ENCODE measurements at places on chromosomes 6 and 20.

- DNase-seq, result no peak
Measured at GRCh38 chr20:53975761-53976160, 94.6 kb downstream of the BCAS1 start.

DNA sequence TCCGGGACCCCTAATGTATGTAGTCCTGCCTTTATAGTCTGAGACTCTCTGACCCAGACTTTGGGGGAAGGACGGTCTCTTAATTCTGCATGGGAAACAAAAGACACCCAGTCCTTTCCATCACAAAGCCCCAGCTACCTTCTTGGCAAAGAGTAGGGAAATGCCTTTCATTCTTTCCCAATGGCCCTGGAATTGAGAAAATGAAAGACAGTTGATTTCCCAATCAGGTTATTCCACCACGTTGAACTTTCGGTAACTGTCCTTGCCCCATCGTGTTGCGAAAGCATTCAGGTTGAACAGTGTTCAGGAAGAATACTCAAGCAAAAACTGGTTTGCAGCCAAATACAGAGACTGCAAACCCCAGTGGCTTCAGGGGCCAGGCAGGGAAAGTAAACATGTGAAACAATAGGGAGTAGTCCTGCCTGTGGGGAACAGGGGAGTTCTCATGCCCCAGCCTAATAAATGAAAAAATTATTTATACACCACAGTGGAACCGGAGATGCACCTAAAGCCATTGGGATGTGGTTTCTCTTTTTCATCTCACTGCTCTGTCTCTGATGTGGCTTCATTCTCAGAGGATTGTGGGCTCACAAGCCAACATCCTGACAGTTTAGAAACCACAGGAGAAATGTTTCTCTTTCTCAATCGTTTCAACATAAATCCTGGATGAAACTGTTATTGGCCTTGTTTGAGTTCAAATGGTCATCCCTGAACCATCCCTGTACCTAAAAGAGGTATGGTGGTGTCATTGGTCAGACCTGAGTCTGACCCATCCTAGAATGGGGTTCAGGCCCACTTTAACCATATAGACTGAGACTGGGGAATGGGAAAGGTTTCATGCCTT, 44.2 kb upstream of the SLC9A8 start:
- no peak for DNase-seq

DNA sequence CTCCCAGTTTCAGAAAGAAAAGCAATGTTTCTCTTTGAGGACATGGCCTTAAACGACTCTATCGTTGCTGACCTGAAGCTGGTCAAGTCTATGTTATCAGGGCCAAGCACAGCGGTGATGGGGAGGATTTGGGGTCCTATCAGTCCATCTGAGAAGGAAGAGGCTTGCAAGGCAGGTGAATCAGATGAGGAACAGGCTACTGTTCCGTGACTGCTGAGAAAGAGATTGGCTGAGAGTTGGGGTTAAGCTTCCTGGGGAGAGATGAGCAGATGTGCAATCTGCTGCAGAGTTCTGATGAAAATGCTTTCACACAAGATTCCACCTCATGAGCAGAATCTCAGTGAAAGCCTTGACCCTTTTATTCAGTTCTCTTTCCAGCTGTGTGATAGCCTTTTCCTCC, 168.3 kb upstream of the STMND1 start:
- no peak for DNase-seq

- DNase-seq, result no peak
Measured at GRCh38 chr6:118489990-118490389, 58.1 kb upstream of the PLN start.

DNA sequence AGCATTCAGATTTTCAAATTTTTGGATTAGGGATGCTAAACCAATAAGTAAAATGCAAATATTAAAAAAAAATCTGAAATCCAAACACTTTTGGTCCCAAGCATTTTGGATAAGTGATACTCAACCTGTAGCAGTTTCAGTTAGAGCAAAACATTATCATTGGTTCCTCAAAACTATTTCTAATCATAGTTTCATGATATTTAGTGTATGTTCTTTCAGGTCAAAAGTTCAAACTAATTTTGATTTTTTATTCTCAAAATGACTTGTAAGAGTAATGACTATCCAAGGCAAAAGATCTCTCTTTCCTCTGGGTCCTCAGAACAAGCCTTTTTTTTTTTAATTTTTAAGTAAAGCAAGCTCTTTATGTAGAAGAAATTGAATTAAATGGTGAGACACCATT, 64.0 kb upstream of the TFB1M start:
- no peak for DNase-seq
